ENCODE measurements at places on chromosomes 3 and 15. TPM values are rescaled to one million over a fixed set of nuclear protein-coding genes. Genes with fewer than 3 reads are reported as not detected.

DNA sequence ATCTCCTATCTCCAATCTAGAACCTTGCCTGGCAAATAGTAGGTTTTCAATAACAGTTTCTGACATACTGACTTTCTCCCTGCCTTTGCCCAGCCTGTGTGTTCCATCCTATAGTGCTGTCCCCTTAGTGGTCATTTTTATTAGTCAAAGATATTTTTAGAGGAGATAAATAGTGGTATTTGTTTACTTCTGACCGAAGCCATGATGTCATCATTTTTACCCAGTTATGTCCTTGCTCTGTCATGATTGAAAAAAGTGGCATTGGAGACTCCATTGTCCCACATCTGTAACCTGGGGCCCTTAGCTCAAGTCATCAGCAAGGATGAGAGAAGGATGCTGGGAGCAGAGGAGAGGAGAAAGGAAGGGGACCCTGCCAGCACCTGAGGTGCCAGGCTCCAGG, 80.6 kb upstream of the ATP2B2 start:
- no peak for DNase-seq

GRCh38 chr3:100141586-100141985, 27.3 kb upstream of the FILIP1L start:
- no peak for DNase-seq

DNA sequence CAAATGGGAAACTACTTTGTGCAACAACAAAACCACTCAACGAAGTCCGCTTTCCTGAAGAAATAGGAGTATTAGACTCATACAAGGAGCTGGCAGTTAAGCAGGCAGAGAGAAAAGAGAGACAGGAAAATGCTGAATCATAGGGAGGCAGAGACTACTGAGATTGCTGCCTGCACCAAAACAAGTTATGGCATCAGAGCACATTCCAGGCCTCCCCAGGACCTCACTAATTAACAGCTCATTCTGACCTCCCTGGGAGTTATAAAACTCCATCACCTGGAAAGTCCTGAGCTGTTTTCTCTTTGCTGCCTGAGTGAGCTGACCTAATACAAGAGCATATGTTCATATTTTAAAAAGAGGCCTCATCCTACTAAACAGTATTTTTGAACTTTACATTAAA, 741.0 kb downstream of the MCTP2 start:
- no peak for DNase-seq

DNA sequence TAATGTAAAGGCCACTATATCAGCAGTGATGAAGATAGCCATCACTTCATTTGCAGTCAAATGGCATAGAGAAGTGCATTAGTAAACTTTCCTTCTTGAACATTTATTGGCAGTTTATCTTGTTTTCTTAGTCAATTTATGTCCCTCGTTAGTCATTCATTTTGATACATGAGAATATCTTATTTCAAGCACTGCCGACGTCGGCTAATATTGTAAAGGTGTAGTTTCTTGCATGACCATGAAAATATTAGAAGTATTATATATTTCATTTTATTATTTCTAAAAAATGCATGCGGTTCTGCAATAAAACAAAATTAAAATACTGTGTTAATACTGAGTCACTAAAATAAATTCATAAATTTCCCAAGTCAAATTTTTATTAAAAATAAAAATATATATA, 751.6 kb upstream of the ROBO1 start:
- no peak for DNase-seq

The WDR53 gene
- 3.2 TPM for total RNA-seq

The CHCHD6 gene
- total RNA-seq, result 6.4 TPM

The EFHB gene
- 0.60 TPM for total RNA-seq
